Stimulated activated CD4-positive, alpha-beta T cell treated with anti-CD3 and anti-CD28 coated beads, Interleukin-15, amount 100 ng/mL, for 48 hours (primary cell): ENCODE measurements at places on chromosomes 6 and 20.

- no peak for DNase-seq
Measured at GRCh38 chr6:149076355-149076734, 241.2 kb upstream of the TAB2 start.

- no peak for DNase-seq
Measured at GRCh38 chr6:33272275-33273128, 627 bp downstream of the RPS18 start.

DNA sequence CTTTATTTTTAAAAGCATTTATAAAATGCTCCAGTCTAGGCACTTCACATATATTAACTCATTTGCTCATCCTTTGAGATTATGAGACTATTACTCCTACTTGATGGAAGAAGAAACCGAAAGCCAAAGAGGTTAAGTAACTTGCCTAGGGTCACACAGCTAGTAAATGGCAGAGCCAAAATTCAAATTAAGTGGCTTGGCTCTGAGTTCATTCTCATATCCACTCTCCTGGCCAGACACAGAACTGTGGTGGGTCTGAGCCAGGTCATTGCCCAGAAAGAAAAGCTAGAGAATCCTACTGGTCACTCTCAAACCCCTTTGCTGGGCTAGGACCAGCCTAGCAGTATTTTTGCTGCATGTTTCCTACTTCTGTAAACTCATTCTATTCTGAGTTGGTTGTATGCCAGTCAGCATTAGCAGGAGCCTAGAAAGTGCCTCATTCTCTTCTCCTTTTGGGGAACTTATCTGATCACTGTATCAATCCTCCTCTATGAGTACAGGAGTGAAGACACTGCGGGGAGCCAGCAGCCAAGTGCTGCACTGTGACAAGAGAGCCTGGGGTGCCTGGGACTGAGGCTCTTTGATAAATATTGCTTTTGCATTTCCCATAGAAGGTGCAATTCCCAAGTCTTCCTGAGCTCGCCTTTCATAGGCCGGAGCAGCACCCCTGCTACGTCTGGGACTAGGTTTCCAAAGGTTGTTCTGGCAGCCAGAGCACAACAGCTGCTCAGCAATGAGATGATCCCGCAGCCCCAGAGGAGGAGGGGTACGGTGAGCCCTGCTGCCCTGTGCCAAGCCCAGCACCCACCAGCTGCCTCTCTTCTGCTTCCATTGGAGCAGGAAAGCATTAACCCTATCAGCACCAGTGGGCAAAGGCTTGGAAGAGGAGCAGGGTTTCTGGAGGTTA lies 728.3 kb downstream of the MAFB start:
- no peak for DNase-seq

DNA sequence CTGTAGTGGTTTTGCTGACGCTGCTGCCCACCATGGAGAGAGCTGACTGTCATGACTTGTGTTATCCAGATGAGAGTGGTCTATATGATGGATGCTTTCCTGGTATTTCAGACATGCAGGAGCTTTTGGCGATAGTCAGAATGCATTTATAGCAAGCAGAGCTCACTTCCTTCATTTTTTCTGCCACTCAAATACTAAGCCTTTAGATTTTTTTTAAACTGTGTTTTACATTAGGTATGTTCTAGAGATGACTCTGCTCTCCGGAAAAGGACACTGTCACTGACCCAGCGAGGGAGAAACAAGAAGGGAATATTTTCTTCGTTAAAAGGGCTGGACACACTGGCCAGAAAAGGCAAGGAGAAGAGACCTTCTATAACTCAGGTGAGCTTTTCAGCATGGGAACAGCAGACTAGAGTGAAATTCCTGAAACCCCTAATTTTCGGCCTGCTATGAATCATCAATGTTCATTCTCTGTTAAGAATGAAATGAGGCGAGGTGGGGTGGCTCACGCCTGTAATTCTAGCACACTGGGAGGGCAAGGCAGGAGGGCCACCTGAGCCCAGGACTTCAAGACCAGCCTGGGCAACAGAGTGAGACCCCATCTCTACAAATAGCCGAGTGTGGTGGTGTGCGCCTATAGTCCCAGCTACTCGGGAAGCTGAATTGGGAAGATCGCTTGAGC lies 98.6 kb upstream of the CLDN20 start:
- no peak for DNase-seq
